Aorta (tissue), 5 donors: ENCODE measurements at places on chromosomes 1 and 21.

DNA sequence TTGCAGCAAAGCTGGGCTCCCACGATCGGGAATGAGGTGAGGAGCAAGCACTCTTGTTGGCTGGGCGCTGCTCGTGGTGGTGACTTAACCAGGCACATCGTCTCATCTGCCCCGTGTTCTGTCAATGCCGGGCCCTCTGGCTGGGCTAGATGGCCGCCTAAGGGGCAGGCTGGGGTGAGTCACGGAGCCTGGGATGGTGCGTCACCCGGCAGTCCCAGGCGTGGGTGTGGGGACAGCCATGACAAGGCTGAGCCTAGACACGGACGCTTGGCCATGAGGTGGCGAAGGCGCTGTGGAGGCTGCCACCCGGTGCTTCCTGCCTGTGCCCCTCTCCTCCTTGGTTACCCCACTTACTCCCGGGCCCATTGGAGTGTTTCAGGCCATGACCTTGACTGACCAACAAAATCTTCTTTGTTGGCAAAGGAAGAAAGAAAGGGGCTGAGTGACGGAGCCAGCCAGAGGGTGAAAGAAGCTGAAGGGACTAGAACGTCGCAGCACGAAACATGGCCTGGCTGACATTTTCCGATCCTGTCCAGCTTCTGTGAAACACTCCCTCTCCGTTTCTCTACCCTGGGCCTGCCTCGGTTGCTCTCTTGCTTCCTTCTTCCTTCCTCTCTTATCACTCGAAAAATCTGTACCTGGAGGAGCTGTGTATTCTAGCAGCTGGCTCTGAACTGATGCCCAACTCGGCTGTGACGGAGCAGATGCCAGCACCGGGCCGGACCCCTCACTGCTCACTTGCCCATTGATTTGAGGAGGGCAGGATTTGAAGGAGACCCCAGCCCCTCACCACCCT, 596 bp downstream of the CD247 start:
- peak; percentile 50 for DNase-seq

DNA sequence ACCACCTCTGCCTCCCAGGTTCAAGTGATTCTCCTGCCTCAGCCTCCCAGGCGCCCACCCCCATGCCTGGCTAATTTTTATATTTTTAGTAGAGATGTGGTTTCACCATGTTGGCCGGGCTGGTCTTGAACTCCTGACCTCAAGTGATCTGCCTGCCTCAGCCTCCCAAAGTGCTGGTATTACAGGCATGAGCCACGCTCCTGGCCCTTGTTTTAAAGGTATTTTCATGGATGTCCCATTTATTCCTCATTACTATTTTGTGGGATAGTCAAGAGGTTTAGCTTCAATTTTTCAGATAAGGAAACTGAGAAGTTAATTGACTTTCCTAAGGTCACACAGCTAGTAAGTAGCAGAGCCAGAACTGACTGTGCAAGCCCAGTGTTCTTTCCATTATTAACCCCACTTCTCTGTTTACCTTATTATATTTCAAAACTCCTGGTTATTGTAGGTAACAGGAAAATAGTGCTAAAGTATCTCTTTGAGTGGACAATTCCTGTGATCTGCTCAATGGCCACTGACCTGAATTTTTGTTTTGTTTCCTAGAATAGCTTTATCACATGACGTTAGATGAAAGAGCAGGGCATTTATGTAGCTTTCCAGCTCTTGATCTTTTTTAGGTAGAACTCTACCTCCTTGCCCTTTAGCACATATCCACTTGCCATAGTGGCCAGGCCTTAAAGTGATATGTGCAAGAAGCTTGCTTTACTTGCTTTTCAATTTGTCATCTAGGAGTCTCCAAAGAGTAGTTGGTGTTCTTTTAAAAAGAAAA, 13.6 kb downstream of the ZYG11B start:
- no peak for DNase-seq

DNA sequence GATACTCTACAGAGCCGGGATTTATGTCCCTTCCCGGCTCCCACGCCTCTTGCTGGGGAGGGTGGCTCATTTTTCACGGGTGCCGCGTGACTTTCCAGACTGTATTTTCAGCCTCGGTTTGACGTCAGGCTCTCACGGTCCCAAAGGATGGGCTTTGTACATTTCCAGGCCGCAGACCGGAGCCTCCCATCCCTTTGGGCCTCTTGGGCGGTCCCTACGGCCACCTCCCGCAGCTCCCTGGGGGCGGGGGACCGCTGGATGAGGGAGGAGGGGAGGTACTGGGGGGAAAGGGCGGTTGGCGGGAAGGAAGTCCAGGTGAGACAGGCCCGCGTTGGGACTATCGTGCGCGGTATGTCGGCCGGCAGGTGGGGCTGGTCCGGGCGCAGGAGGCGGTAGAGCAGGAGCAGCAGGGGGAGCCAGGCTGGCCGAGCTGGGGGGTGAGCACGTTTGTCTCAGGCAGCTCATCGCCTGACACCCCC, 17.9 kb downstream of the UBL4B start:
- DNase-seq = no peak

DNA sequence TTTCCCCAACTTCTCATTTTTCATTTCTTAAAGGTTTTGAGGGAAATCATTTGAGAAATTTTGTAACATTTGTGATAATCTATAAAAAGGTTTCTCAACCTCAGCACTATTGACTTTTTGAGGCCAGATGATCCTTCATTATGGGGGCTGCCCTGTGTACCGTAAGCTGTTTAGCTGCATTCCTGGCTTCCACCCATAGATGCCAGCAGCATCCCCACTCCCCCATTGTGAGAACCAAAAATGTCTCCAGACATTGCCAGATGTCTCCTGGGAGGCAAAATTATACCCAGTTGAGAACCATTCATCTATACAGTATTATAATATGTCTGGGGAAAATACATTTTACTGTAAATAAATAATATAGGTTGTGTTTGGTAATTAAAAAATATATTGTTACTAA, 146.0 kb downstream of the PBX1 start:
- no peak for DNase-seq

GRCh38 chr21:45634511-45635183, 8.9 kb upstream of the PCBP3 start:
- DNase-seq = no peak

DNA sequence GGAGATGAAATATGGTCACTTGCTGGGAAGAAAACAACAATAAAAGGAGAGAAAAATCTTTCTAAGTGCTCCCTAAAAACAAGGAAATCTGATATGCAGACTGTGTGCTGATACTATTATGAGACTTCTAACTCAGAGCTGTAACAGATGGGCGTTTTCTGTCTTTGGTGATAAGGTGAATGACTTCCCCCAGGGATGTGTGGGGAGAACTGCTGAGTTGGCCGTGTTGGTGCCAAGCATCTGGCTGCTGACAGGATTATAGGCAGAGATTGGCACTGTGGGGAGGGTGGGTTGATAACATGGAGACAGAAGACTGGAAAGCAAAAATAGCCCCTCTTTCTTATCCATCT, 438.5 kb upstream of the PLXNA2 start:
- DNase-seq = no peak
